ENCODE measurements at places on chromosomes 2 and 18.

DNA sequence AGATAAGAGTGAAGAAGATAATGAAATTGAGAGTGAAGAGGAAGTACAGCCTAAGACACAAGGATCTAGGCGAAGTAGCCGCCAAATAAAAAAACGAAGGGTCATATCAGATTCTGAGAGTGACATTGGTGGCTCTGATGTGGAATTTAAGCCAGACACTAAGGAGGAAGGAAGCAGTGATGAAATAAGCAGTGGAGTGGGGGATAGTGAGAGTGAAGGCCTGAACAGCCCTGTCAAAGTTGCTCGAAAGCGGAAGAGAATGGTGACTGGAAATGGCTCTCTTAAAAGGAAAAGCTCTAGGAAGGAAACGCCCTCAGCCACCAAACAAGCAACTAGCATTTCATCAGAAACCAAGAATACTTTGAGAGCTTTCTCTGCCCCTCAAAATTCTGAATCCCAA, 15.7 kb downstream of the MSH6 start:
- DNase-seq, result no peak

GRCh38 chr2:95323347-95324155, 26.4 kb downstream of the KCNIP3 start:
- DNase-seq, result peak; percentile 43

- DNase-seq, result peak; percentile 53
These were observed 14.3 kb downstream of the COPS7B start for GRCh38 chr2:231800493-231801091.

- DNase-seq, result peak; percentile 52
These were observed 951 bp downstream of the EN1 start for GRCh38 chr2:118846442-118846952.

DNA sequence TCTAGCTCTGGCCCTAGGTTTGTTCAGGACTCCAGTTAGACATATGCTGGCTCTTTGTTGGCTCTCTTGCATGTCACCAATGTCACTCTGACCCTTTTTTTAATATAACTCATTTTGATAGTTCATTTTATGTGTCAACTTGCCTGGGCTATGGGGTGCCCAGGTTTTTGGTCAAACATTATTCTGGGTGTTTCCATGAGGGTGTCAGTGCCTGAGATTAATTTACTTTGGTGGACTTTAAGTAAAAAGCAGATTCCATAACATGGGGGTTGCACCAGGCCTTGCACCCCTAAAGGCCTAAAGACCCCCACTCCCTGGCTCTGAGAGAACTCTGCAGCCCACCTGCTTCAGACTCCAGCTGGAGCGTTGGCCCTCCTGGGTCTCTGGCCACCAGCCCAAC, 48.1 kb upstream of the SNTG2 start:
- DNase-seq, result no peak

DNA sequence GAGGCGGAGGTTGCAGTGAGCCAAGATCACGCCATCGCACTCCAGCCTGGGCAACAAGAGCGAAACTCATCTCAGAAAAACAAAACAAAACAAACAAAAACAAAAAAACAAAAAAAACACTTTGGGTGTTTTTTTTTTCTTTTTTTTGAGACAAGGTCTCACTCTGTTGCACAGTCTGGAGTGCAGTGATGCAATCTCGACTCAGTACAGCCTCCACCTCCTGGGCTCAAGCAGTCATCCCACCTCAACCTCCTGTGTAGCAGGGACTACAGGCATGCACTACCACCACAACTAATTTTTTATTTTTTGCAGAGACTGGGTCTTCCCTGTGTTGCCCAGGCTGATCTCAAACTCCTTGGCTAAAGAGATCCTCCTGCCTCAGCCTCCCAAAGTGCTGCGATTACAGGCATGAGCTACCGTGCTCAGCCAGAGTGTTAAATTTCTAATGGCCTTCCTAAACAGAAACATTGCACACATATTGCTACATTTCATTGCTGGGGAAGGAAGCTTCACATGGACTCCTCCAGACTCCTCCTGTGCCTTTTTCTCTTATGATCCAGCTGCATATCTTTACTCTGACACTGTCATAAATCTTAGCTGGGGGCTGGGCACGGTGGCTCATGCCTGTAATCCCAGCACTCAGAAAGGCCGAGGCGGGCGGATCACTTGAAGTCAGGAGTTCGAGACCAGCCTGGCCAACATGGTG, 19.7 kb downstream of the STARD7 start:
- no peak for DNase-seq

DNA sequence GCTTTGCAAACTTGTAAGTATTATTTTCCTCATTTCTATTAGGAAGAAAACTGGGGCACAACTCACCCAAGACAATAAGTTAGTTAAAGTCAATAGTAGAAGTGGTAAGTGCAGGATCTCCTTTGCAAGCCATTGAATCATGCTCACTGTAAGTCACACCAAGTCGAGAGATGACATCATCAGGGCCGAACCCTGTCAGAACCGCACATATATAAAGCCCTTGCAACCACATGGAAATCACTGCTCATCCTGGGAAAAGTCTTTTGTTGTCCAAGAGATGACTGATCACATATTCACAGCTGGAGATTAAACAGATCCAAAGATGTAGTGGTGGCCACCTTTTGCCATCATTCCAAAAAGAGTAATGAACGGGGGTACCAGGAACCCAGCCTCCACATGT, 484.8 kb upstream of the ID2 start:
- peak; percentile 58 for DNase-seq

- no peak for DNase-seq
These were observed 42.3 kb downstream of the GATA6 start for GRCh38 chr18:22211657-22212056.

DNA sequence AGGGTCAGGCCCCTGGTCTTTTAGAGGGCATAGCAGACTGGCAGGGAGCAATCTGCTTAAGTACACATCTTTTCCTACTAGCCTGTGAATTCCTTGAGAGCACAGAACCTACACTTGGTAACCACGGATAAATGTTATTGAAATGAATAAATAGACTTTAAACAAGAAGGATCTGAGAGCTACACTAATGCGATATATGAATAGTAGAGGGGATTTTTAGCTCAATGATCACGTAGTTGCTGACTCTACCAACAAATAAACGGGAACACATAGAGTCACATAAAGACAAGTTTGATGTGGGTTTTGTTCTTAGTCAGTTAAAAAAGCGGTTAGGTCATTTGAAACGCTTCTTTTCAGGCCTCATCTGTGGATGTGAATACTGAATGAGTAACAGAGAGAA, 290.3 kb upstream of the CCDC68 start:
- no peak for DNase-seq

GRCh38 chr2:182740701-182741100, 24.6 kb downstream of the DNAJC10 start:
- DNase-seq, result no peak

DNA sequence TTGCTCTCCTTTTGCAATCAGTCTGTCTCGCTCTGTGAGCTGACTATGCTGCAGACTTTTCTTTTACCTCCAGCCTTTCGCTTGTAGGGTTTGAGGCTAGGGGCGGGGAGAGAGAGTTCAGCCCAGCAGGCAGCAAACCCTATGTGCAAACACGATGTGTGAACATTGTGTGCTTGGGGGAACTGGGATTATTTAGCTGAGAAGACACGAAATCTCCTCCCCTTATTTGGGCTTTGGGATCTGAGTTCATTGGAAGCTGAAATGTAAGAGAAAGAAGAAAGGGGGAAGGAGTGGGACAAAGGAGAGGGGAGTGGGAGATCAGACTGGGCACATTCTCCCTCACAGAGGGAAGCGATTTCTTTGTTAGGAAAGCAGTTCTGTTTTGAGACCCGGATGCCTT, 189.6 kb upstream of the TNP1 start:
- no peak for DNase-seq

DNA sequence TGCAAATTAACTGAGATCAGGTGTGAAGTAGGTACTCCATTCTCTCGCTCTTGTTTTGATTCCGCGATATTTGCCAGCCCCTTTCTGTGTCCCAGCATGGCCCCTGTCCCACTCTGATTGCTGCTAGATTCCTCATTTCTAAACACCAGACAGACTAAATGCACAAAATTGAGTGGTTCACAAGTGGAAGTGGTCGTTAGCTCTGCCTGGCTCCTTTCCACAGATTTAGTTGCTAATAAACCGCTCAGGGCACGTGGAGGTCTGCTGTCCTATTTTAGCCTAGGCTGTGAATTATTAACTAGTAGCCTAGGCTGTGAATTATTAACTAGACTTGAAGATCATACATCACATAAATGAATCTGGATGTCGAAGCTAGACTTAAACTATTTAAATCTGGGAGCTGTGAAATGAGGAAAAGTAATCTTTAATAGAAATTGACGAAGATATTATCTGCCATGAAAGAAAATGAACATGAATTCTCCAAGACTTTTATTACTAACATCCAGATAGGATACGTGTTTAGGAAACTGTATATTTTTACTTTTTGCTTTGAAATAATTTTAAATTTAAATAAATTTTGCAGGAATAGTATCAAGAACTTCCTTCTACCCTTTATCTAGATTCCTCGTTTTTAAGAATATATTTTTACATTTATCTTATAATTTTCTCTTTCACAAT, 3.7 kb downstream of the IL1RL2 start:
- no peak for DNase-seq

DNA sequence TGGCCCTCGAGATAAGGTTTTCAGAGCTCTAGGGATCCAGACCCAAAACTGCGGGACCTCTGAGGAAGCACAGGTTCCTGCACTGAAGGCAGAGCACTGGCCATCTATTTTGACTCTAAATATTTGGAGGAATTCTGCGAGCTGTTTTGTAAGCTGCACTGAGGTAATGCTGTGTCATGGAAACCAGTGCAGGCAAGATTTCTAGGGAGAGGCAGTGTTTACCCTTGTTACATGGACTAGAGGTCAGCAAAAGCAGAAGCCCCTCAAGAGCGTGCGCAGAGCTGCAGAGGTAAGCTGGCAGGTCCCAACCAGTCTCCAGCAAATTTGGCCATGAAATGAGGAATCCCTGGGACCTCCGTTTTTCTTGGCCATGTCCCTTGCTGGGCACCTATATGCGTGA, 137.3 kb downstream of the RNF152 start:
- DNase-seq, result no peak

DNA sequence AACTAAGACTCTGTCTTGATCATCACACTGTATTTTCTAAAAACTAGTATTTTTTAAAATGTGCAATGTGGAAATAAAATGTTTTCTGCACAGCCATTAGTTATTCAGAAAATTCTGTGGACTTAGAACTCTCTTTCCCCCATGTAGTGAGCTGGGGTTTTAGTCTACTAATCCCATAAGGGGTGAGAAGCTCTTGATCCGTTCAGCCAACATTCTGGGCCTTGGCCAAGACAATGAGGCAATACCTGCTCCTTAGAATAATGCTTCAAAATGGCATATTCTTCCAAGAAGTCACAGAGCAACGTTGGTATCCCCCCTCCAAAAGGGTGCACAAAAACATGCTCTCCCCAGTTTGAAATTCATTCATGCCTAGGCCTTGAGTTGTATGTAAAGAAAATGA, 4.0 kb downstream of the REEP1 start:
- no peak for DNase-seq

DNA sequence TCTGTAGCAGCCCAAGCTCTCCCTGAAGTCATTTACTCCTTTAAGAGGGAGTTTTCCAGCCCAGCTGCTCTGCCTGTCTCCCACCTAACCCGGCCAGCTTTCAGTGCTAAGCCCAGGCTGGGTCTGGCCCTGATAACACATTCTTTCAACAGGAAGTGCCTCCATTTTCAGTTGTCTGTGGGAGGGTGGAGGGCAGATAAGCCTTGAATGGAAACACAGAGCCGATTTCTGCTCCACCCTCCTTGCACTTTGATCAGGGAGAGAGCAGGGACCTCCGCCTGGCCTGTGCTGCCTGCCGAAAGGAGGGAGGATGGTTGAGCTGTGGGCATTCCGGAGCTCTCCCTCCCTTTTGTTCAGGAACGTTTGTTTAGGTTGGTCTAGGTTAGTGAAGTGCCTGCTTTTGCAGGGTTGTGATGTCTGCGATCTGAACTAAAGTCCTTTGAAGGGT, 24.8 kb downstream of the GATA6 start:
- DNase-seq, result no peak

DNA sequence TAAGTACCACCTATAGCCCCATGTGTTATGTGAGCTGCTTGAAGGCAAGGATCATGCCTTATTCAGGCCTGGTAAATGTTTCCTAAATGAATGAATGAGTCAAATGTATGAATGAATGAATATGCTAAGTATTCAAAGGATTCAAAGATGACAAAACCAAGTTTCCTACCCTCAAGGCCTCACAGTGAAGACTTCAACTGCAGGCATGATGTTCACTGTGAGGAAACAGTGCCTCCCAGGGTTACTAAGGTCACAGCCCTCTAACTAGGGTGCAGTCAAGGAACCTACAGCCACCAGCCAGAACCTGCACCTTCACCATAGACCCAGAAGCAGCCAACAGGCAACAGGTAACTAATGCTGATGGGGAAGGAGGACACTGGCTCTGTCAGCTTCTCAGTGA, 69.3 kb downstream of the SUMO1 start:
- DNase-seq, result no peak

DNA sequence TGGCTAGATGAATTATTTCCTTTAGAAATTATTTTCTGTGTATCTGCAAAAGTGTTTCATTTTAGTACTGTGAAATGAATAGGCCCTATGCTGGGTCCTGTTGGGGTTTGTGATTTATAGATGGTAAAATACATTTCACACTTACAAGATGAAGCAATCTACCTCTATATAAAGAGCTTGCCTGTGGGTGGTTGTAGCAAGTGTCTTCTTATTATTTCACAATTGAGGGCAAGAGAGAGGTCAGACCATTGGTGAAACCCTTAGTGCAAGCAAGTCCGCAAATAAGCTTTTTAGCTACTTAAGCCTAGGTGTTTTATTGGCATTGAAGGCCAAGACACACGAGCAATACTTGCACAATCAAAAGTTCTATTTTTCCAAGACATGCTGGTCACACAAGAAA, 153.1 kb downstream of the FMNL2 start:
- DNase-seq, result no peak

- no peak for DNase-seq
These were observed 280.0 kb downstream of the FIGN start for GRCh38 chr2:163455815-163456214.

DNA sequence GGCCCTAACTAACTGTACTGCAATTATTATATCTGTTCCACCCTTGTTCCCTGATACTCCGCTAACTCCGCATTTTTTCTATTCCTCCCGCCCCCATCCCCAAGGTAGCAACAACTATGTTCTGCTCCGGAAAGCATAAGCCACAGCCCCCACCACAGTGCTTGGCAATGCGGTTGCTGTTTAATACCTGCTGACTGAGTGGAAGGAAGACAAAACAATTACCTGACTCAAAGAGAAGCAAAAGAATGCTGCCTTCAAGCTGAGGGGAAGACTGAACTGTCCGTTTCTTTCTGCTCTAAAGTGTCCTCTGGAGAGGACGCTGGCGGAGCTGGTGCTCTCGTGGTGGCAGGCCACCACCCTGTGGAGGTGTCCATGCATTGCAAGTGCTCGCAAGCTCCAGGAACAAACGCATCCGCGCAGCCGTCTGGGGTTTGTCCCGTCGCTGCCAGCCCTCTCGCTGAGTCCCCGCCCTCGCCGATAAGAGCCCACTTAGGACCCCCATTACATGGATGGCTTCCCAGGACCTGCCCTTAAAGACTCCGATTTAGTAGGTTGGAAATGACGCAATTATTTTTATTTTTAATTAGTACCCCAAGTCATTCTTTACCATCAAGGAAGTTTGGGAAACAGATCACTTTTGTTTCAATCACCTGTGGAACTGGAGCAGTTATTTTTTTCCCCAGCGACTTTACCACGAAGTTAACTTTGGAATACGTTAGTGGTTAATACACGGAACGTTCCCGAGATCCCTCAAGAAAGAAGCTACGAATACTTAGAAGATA, 1.6 kb upstream of the MYL12A start:
- DNase-seq, result peak; percentile 86

Data from AG10803 (cell line).